ENCODE measurements at places on chromosomes 6 and 20.

- DNase-seq, result no peak
These were observed 69.9 kb upstream of the PDE10A start for GRCh38 chr6:165732696-165733488.

GRCh38 chr6:127182501-127182900 is 64.0 kb downstream of the RSPO3 start:
- DNase-seq, result no peak

DNA sequence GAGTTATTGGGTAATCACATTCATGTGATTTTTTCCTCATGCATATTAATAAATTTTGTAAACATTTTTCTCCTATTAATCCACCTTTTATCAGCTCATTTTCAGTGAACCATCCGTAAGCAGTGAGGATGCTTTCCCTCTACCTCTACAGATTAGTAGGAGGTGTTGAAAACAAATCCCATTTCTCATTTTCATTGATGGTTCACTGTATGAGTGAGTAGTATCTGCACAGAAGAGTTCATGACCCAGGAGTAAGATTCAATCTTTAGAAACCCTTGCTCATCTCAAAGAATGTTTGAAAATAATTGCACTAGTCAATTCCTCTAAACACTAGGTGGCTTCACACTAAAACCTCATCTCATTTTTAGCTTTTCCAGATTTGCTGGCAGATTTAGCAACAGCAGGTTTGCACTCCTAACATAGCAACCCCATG is 440.0 kb downstream of the HAO1 start:
- DNase-seq, result no peak

DNA sequence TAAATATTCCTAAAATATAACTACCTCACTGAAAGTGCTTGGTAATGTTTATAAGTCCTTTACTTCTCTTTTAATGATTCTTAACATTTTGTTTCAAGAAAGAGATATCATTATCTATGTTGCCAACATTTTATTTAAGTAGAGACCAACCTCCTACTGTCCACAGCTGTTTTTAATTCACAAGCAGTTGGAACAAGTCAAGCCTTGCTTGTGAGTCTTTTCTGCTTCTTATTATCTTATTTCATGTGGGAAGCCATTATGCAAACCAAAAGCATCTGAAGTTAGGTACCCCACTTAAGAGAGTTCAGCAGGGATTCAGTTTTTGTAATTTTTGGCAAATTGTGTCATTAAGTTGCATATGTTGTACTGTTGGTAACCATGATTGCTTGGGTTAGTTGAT is 1714.5 kb downstream of the GRIK2 start:
- no peak for DNase-seq

GRCh38 chr6:34771727-34772126 is 14.4 kb downstream of the SNRPC start:
- DNase-seq, result no peak

GRCh38 chr6:26156105-26156849 is 69.0 kb downstream of the HFE start:
- peak; percentile 80 for DNase-seq

DNA sequence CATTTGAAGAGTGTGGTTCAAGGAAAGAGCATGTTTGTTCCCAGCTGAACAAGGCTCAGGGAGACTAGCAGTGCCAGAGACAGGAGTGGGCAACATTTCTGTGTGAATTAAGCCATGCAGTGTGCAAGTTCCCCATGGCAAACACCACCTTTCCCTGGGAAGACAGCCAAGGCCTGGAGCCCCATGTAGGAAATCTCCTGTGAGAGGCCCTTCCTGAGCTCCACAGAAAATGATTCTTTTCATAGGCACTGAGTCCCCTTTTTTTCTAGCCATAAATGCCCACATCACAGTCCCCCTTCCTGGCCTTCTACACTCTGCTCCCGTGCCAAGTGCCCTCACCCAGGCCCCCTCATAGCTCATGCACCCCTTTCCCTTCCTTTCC is 11.8 kb upstream of the TRAM2 start:
- no peak for DNase-seq

DNA sequence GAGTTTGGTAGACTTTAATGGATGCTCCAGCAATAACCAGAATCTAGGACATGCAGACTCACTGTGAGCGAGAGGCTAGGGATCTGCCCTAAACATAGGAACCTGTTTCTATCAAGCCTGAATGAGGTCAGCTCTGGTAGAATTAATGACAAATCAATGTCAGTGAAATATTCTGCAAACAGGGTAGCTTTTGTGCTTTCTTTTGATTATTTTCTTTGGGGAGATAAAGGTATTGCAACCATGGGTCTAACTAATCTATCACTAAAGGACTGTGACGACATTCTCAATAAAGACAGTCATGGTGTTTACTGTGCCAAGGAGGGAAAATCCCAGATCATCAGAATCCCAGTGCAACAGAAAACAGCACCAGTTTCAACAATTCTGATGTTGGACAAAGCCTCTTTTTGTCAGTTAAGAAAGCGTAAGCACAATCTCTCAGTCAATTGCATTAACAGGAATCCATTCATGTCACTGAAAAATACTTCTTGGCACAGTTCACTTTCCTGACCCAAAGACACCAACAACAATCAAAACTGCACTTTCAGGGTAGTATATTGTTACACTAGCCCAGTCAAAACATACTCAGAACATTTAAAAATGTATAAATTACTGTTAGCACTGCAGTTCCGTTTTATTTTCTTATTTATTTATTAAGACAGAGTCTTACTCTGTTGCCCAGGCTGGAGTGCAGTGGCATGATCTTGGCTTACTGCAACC is 36.8 kb upstream of the SMIM29 start:
- no peak for DNase-seq

DNA sequence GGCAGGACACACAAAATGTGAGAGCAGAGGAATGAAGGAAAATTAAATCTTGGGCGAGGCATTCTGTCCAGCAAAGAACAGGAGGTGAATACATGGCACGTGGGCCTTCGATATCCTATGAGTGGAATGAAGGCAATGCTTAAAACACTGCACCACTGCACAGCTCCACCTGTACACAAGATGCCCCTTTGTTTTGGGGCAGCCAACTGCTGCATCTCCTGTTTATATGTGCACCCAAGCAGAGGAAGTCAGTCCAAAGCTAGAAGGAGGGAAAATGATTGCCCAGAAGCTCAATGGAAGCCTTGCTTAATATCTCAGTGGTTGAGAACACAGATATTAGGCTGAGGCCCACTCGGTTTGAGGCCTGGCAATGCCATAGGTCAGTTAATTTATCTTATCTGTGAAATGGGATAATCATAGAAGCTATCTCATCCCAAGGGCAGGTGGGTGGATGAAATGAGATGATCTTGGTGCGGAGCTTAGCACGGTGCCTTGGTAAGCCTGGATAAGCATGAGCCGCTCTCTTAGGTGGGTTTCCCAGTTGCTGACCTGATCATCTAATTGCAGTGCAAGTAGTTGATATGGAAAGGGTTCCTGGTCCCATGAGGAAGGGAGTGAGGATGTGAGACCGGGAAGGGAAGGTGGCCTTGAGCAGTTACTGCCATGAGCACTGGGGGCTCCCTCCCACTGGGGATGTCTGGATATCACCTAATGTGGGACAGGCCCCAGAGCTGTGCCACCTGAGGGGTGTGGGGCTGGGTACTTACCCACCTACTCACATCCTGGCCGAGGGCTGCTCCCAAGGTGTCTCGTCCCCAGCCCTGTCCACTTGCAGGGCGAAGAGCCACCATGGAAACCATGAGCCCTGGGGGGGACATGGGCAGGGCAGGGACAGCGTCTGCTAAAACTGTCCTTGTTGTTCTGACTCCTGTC is 9.9 kb downstream of the BANF2 start:
- no peak for DNase-seq

DNA sequence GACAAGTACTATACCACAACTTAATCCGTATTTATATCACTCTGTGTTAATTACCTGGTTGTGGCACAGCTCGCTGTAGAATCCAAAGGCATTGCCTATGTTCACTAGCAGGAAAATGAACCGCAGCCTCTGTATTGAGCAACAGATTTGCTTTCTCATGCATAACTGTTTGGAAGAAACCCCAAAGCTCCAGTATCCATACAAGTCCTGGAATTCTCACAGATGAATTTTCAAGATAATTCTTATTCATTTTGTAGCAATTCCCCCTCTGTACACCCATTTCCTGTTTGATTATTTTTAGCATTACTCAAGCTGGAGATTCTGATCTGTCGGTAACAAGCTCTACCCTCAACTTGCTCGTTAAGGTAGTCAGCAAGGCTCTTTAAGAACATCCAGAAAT is 63.5 kb downstream of the STMND1 start:
- no peak for DNase-seq

- no peak for DNase-seq
These were observed 9.5 kb upstream of the SFT2D1 start for GRCh38 chr6:166351715-166352285.

- DNase-seq, result no peak
These were observed 35.1 kb downstream of the SYNJ2 start for GRCh38 chr6:158016571-158017383.

DNA sequence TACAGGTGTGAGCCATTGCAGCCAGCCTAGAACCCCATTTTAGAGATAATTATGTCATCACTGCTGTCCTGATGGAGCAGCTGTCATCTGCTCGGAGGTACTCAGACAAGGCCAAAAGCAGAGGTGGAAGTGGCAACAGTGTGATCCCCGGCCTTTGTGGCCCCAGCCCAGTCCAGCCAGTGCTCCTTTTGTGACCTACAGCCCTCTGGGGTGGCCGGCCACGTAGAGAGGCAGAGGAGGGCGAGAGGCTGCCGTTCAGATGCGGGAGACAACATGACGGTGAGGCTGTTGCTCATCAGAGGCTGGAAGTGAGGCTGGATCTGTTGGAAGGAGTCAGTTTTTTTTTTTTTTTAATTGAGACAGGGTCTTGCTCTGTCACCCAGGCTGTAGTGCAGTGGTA is 32.8 kb downstream of the EFCAB8 start:
- DNase-seq, result no peak

GRCh38 chr6:101883505-101883904 is 490.0 kb downstream of the GRIK2 start:
- no peak for DNase-seq

- no peak for DNase-seq
These were observed 31.8 kb downstream of the CNKSR3 start for GRCh38 chr6:154478701-154479060.

DNA sequence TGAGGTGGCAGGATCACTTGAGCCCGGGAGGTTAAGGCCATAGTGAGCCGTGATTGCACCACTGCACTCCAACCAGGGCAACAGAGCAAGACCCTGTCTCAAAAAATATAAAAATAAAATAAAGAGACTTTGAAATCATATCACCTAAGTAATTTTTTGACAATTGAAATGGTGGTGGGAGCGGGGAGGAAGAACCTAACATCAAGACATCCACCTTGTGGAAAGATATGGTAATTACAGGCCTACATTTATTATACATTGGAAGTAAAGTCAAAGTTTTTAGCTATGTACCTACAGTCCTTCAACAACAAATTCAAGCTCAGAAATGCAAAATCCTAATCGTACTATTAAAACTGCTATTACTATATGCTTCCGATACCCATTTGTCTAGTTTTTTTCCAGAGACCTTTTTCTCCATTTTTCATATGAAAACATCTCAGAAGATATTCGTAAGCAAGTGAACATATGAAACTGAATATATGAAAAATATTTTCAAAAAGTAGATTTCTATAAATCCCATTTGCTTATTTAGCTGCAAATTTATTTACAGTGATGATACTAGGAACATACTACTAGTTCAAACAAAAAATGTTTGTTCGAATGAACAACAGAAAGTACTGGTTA is 83.3 kb downstream of the SYCP2 start:
- DNase-seq, result no peak

GRCh38 chr6:37109714-37110499 is 60.0 kb upstream of the PIM1 start:
- DNase-seq, result no peak

DNA sequence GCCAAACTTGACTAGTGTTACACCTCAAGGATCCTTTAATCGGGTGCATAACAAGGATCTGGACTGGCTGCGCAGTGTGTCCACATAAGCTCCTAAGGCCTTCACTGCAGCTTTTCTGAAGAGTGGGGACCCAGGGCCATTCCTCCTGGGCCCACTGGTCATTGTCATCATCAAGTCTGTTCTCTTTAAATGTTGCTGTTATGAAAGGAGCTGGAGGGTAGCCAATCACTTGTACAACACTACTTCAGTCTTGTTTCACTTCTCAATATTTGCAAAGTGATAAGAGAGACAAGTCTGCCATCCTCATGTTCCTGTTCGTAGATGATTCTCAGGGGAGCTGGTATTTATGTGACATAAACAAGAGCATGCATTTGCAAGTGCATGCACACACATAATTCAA is 149.8 kb downstream of the SYNDIG1 start:
- no peak for DNase-seq

- no peak for DNase-seq
These were observed 6.5 kb downstream of the HIVEP2 start for GRCh38 chr6:142938510-142938909.

- DNase-seq, result peak; percentile 69
These were observed 5.3 kb upstream of the COL12A1 start for GRCh38 chr6:75210885-75211739.

GRCh38 chr20:36541227-36541767 is at the start of gene MYL9:
MYL9 (plus strand) TSS chr20:36541519; CDS start chr20:36544885, 3,366 bp downstream.
- DNase-seq, result peak; percentile 15

- DNase-seq, result no peak
These were observed 4.0 kb downstream of the CDKN1A start for GRCh38 chr6:36682328-36683144.

DNA sequence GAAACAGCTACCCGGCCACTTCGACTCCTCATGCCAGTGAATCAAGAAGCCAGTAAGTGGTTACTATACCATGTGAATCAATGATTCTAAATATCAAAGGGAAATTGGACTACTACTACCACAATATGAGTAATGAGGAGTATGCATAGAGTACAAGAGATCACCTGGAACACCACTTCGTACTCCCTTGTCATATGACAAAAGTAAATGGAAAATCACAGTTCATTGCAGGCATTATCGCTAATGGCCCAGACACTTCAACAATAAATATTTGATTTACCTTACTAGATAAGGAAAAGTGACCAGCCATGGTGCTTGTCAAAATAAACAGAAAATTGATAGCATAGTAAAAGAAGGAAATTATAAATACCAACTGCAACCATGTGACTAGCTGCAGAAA is 73.1 kb downstream of the BMP5 start:
- DNase-seq, result no peak

DNA sequence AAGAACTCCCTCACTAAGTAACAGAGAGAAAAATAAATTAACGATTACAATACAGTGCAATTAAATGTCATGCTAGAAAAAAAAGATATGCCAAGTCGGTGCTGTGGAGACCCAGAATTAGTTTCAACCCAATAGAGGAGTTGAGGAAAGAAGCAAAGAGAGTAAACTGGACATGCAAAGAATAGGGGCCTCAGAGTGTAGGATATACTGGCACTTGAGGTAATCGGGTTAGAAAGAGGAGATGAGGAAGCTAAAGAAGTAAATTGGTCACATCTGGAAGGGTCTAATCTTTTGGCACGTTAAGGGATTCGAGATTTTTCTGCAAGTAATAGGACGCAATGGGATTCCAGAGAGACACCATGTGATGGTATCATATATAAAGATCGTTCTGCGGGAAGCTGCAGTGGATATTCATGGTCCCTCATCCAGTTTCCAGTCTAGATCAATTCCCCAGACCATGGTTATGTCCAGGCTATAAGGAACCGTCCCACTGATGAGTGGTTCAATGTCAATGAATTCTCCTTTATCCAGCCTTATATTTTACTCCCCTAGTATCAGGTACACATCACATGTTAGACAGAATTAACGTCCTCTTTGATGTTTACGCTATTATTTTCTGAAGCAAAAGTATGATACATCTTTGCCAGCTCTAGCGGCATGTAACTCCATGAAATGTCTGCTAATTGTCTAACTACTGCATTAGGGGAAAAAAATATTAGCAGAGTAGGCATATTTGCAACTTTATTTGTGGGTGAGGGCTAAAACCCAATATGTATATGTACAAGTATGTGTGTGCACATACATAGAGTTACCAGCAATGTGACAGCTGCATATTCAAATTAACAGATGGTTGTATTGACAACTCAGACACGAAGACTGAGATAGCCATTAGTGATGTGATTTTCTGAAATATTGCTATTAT is 1.1 kb upstream of the TBC1D32 start:
- DNase-seq, result no peak
